ENCODE measurements at places on chromosomes 3 and 15.

DNA sequence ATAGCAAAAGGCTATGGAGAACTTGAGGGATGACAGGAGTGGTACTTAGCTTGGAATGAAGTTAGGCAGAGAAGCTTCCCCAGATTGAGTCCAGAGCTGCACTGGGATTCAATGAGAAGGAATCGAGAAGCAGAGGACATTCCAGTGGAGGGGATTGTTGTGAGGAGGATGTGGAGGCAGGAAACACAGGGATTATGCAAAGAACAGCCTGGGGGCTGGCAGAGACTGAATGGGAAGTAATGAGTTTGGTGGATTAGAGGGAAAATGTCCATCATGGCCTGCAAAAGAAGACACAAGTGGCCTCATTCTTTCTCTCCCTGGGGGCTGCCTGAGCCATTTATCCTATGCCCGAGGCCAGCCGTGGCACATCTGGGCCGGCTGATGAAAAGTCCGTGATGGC, 20.5 kb upstream of the SCN10A start:
- DNase-seq, result no peak

DNA sequence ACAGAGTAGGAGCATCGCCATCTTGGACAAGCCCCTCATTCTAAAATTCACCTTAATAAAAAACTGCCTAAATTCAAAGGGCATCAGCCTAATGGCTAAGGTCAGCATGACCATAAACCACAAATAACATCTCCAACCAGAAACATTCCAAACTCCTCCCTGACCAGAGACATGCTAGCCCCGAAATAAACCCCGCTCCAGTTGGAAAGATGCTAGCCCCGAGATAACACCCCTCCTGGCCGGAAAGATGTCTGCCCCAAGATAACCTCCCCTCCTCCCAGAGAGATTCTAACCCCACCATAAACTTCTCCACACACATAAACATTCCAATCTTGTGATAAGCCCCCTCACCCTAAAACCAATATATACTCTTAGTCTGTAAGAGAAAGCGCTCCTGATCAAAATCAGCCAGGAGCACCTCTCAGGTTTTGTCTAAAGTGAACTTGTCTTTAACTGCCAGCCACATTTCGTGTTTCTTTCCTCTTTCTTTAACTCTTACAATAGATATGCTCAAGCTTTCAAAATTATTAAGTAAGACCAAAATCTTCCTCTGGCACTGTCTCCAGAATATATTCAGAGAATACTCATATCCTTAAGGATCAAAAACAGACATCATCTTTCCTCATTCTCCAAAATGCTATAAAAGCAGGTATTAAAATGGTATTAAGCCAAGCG, 104.1 kb downstream of the GSK3B start:
- DNase-seq, result no peak

DNA sequence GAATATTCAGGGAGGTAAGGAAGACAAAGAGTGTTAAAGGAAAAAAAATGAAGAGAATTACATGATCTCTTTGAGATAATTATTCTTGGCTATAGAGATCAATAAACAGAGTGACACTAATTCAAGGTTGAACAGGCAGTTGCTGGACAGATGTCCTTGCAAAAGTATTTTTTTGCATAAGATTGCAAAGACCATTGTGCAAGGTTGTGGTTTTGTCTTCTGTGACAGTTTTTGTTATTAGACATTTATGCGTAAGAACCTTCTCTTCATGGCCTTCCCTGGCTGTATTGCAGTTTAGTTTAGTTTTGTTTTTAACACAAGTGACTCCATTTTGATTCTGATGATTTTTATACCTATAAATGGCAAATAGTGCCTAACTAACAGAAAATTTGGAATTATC, 682.8 kb upstream of the ARPP21 start:
- DNase-seq, result no peak

- no peak for DNase-seq
Measured at GRCh38 chr3:9231006-9231405, 18.4 kb downstream of the SRGAP3 start.

DNA sequence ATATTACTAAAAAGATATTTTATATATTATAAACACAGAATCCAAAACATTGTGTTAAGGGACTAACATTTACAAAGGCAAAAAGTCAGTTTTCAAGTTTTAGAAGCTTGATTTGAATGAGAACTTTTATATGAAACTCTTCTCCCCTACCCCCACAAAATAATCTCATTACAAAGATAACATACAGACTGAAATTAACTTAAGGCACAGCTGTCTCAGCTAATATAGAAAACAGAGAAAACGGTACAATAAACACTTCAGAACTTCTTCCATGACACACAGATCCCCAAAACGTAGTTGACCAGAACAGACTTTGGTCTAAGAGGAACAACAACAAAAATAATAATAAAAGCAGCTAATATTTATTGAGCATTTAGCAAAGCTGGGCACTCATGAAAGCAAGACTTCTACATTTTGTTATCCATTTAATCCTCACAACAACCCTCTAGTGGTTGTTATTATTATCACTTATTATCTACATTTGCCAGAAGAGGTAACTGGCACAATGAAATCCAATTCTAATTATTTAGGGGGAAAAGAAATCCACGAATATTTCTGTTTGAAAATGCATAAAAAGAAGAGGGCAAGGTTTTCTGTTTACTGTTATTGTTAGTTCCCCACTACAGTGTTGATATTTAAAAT, 68.1 kb downstream of the PFN2 start:
- DNase-seq, result no peak

GRCh38 chr3:94062513-94063404, at the start of the genes DHFR2 and NSUN3:
Gene DHFR2 (minus strand): TSS chr3:94062916. CDS start chr3:94061511, 1,405 bp downstream.
Gene NSUN3 (plus strand): TSS chr3:94063061. CDS start chr3:94063127, 66 bp downstream.
- peak; percentile 98 for DNase-seq
